ENCODE measurements at places on chromosomes 4 and X.
A peak's percentile ranks its signal among the peaks of the same experiment; 100 is the strongest.

GRCh38 chr4:27233531-27233930, 372.9 kb downstream of the STIM2 start:
- DNase-seq = no peak

- DNase-seq = no peak
Observed at GRCh38 chr4:81049330-81049729, 18.8 kb downstream of the BMP3 start.

GRCh38 chr4:36137336-36137735, 107.0 kb downstream of the ARAP2 start:
- DNase-seq = no peak

DNA sequence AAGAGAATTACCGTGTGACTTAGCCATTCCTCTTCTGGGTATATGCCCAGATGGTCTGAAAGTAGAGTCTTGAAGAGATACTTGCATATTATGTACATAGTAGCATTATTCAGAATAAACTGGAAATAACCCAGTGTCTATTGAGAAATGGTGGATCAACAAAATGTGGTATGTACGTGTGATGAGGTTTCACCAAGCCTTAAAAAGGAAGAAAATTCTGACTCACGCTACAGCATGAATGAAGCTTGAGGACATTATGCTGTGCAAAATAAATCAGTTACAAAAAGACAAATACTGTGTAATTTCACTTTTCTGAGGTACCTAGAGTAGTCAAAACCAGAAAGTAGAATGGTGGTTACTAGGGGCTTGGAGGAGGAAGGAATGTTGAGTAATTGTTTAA, 37.3 kb downstream of the GBA3 start:
- DNase-seq = no peak

- DNase-seq = no peak
Observed at GRCh38 chr4:174520660-174521059, 1.6 kb downstream of the HPGD start.

DNA sequence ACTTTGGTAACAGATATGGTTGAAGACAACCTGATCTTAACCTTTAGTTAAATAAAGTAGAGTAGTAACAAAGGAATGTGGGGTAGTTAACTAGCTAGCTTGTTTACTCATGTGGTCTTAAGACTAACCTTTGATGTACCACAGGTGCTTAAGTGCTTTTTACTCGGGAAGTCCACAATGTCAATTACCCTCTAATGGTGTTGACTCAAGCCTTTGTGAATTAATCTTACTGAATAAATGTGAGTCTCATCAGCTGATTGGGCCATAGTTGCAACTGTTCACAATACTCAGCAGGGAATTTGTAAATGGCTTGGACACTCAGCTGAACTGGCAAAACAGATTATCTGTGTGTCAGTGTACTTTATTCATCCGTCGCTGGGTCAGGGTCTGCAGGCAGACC, 119.0 kb upstream of the UGT8 start:
- no peak for DNase-seq

- no peak for DNase-seq
Observed at GRCh38 chrX:1427756-1428155, 25.0 kb downstream of the ASMTL start.

- DNase-seq = no peak
Observed at GRCh38 chrX:65926095-65927019, 113.5 kb downstream of the VSIG4 start.

DNA sequence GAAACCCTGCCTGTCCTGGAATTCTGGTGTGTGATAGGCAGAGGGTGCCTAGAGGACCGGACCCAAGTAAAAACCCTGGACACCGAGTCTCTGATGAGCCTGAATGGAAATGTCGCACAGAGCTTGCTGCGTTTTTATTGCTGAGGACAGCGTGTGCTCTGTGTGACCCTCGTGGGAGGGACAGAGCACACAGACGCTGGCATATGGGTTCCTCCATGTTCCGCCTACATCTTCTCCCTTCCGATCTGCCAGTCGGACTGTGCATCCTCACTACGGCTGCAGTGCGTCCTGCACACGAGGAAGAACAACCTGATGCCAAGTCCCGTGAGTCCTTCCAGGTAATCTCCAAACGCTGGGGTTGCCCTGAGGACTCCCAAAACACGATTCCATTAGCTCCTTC, 68.3 kb downstream of the AFAP1 start:
- DNase-seq = no peak

DNA sequence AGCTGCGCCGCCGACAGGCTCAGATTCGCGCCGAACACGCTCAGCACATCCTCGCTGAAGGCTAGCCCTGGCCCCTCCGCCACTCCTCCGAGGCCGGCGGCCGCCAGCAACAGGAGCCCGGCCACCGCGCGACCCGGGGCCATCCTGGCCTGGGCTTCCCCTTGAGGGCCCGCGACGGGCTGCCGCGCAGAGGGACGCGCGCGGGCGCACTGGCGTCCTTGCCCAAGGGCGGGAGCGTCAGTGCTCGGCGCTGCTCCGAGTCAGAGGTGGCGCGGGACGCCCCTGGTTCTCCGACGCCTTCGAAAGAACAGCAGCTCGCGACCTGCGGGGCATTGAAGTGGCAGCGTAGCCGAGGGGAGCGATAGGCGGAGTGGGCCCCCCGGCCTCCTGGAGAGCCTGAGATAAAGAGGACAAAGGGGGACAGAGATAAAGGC, 745 bp downstream of the SLC39A8 start:
- peak; percentile 36 for DNase-seq

GRCh38 chr4:173528378-173529321, 1.4 kb downstream of the HAND2 start:
- DNase-seq = no peak

DNA sequence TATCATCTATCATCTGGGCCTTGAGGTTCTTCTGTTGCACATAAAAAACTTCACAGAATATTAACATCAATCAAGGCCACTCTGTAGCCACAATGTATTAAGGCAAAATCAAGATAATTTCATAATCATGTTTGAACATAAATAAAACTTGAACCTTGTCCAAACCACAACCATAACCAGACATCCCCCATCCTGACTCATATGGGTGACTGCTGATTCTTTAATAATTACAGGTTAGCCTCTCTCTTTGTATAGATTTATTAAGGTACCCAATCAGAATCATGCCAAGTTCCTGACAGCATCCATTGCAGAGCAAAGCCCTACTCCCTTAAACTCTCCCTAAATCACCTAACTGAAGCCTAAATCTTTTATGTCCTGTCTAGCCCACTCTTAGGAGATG, 16.7 kb upstream of the AREG start:
- no peak for DNase-seq

GRCh38 chrX:17550011-17550410, 175.0 kb downstream of the NHS start:
- peak; percentile 14 for DNase-seq

GRCh38 chr4:41120297-41121217, 93.8 kb downstream of the APBB2 start:
- no peak for DNase-seq

DNA sequence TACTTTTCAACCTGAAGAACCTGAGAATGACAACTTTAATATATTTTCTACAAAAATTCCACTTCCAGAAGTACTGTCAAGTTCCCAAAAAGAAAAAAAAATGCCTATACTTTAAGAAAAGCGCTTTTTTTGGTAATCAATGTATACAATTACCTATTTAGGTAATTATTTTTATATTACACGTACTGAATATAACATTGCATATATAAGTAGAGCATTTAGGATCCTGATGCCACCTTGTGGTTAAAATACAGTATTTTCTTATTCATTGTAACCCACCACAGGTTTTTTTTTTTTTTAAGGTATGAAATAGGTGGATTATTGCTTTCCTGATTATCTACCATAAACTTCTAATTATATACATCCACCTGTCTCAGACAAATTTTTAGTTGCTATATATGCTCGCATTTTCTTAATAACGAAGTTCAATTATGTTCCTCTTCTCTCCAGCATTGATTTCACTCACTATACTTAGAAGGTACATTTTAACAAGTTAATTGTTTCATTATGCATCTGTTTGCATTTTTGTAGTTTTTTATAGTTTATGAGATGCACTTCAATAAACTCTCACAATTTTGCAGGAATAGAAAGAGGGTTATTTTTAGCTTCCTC, 5.2 kb downstream of the MAP9 start:
- peak; percentile 25 for DNase-seq

GRCh38 chr4:130074096-130074495, 978.1 kb downstream of the C4orf33 start:
- DNase-seq = no peak

Data from H4 (cell line).